ENCODE measurements at places on chromosomes 1 and 21.

DNA sequence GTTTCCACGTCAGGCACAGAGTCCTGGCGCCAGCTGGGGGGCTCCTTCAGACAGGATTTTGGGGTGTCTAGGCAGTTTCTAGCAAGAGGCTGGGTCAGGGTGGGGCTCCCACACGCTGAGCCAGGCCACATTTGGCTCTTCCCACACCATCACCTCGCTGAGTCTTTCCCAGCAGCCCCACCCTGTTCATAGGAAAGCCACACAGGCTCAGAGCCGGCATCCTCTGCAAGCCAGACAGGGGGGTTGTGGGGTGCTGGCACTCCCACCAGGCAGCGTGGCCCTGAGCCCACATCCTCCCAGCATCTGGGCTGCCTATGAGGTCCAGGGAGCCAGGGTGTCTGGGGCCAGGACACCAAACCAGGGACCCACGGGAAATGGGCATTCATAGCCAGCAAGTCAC is 2.8 kb upstream of the GPR153 start:
- no peak for DNase-seq

DNA sequence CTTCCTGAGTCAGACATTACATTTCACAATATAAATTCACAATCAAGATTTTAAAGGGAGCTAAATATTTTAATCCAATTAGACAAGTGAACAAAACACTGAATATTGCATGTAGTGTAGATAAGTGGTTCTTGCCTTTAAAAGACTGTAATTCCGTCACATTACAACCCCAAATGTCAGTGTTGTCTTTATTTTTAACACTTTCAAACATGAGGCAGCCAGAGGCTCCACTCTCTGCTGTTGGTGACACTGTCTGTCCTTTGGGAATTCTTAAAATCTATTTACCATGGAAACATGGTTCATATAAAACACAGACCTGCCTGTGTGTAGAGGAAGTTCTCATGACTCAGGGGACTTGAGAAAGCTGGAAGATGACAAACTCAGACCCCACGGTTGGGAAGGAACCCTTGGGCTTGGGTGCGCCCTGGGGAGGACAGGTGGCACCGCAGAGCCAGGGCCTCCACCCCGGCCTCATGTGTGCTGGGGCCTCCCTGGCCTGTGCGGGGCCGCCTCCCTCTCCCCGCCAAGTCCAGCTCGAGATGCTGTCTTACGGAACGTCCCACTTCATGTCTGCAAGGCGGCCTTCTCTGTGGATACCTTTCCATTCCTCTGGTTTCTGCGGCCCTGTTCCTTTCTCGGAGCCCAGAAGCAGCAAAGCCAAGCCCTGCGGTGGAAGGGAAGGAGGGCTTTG is 239.0 kb downstream of the SDCCAG8 start:
- DNase-seq = no peak

DNA sequence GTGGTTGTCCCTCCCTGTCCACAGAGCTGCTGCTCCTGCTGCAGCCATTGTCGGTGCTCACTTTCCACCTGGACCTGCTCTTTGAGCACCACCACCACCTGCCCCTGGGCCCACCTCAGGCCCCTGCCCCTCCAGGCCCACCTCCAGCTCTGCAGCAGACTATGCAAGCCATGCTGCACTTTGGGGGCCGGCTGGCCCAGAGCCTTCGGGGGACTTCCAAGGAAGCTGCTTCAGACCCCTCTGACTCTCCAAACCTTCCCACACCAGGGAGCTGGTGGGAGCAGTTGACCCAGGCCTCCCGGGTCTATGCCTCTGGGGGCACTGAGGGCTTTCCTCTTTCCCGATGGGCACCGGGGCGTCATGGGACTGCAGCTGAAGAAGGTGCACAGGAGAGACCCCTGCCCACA is 5.9 kb downstream of the RUSC1 start:
- no peak for DNase-seq

GRCh38 chr1:55848906-55849305 is 633.7 kb upstream of the USP24 start:
- DNase-seq = no peak

DNA sequence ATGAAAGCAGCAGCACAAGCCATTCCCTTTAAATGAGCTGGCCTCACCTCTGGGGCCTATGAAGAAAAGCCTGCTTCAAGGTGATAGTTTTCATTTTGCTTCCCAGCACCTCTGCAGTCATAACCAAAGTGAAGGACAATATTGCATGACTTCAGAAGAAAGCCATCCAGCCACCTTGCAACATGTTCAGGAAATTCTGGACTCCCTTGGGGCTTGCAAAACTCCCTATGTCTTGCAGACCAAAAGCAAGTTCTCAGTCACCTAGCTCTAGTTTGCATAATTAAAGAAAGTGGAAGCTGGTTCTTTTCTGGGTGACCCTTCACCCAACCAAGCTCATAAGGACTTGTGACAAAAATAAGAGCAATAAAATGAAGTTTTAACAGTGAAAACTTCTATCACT is 87.6 kb downstream of the GFI1 start:
- DNase-seq = no peak

GRCh38 chr1:156813750-156814570 is 2.7 kb downstream of the SH2D2A start:
- no peak for DNase-seq

GRCh38 chr1:81619156-81619555 is 181.6 kb upstream of the ADGRL2 start:
- DNase-seq = no peak

GRCh38 chr1:192906334-192906733 is 97.5 kb downstream of the RGS2 start:
- no peak for DNase-seq

DNA sequence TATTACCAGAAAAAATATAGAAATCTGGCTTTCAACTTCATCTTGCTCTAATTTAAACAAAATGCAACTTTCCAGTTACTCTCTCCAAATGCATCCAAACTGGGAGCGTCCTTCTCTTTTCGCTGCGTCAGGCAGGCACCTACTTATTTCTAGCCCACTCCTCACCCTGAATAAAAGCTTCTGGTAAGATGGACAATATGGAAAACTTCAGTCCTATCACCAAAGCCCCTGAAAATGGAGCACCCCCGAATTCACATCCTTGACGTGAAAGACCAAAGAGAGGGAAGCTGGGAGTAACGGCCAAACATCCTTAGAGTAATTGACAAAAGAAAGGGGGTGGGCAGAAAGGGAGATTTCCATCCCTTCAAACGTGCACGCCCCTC is 5.5 kb upstream of the PROX1 start:
- no peak for DNase-seq

DNA sequence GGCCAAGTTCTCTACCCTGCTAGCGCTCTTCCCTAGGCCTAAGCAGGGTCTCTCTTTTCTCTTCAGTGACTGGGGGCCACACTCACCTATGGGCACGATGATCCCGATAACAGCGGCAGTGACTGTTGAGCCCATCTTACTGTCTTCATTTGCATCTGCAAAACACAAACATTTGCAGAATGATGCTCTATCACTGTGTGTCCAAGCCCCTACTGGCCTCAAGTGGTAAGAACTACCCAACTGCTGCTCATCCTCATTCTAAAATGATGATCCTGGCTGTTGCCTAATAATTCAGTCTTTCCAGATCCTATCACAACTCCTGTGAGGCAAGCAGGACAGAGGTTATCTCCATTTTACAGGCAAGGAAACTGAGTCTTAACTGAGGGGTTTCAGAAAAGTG is 16.7 kb upstream of the MAGOH start:
- DNase-seq = no peak

GRCh38 chr1:95002540-95003432 is 70.0 kb downstream of the ALG14 start:
- DNase-seq = no peak

DNA sequence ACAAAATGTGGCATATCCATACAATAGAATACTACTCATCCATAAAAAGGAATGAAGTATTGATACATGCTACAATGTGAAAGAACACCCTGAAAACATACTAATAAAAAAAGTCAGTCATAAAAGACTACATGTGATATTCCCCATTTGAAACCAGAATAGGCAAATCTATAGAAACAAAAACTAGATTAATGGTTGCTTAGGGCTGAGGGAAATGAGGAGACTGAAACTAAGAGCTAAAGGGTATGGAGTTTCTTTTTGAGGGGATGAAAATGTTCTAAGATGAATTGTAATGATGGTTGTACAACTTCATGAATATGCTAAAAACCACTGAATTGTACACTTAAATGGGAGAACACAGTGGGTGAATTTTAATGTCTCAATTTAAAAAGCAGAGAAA is 50.9 kb downstream of the ACBD6 start:
- no peak for DNase-seq

- DNase-seq = no peak
Observed at GRCh38 chr1:9449110-9449627, 90.1 kb upstream of the SLC25A33 start.

DNA sequence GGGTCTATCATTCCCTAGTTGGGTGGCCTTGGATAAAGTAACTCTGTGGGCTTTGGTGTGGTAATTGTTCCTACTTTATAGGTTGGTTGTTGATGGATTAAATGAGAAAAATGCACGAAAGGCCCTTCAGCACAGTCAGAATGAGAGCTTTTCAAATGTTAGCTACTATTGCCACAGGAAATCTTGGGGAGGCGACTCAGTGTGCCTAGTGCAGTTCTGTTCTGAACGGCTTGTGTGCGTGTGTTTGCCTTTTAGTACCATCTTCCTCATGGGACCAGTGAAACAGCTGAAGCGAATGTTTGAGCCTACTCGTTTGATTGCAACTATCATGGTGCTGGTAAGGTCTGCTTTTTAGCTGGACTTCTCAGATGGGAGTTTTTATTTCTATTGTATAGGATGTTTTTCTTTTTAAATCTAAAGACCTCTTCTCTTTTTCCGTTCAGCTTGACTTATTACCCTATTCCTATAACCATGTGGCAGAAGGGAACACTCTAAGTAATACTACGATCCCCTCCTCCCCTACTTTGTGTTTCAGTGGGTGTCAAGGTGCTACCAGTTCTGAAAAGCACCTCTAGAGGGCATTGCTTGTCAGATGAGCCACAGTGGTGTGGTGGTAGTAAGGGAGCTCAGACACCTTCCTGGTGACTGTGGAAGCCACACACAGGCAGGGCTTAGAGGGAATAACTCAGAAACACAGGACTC is 9.2 kb downstream of the SFT2D2 start:
- no peak for DNase-seq

- DNase-seq = no peak
Observed at GRCh38 chr1:22870201-22870871, 102.3 kb downstream of the LACTBL1 start.

GRCh38 chr1:109295712-109296415 is 10.9 kb downstream of the MYBPHL start:
- no peak for DNase-seq

GRCh38 chr1:115277276-115277675 is 60.8 kb downstream of the NGF start:
- no peak for DNase-seq

DNA sequence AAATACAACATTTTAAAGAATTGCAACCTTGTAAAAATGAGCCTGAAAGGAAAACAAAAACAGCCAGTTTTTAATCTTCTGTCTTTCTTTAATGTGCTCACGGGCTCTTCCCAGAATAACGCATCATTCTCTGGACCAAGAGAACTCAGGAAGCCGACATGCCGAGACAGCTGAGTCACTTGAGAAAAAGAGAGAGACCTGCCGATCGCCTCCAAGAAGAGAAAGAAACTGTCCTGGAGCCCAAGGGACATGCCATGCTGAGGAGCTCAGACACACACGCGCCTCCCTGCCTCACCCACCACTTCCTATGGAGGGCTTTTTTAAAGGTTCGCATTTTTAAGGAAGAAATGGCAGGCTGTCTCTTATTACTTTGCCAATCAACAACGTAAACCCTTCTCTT is 176.4 kb downstream of the ZNF281 start:
- DNase-seq = no peak

GRCh38 chr1:109812691-109813393 is 49.1 kb upstream of the EPS8L3 start:
- no peak for DNase-seq

GRCh38 chr1:65084066-65084465 is 63.9 kb upstream of the AK4 start:
- no peak for DNase-seq

GRCh38 chr1:166876540-166876838 is 425 bp upstream of the TADA1 start:
- DNase-seq = no peak

- DNase-seq = no peak
Observed at GRCh38 chr1:71919811-71920509, 362.4 kb downstream of the NEGR1 start.

- DNase-seq = no peak
Observed at GRCh38 chr21:38822778-38823238, 17.1 kb downstream of the ETS2 start.

DNA sequence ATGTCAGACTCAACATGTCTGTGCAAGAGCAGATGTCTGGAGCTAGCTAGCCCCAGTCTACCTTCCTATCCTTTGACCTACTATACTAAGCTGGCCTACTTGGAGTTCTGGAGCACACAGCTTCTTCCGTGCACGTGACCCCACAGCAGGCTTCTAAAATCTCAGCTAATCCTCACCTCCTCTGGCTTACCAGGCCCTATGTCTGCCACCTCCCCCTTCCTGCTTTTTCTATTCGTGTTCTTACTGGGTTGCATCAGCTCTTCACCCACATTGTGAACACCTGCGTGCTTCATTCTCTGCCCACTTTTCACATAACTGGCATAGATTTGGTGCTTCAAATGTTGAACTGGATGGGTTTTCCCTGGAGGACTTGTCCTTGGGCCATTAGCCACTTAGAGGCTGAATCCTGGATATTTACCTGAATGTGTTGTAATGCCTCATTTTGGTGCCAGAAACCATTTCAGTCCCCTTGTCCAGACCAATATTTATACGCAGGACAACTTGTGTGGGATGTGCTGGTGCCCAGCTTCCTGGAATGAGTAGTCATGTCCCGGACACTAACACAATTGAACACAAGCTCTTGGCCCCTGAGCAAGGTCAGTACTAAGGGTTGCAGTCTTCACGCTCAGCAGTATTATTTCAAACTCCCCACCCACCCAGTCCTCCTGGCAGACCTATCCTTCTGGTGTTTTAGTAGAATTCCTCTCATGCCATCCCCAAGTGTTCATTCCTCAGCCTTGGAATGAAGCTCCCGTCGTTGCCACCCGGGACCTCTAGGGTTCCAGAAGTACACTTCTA is 24.0 kb downstream of the TENT5C start:
- DNase-seq = no peak

DNA sequence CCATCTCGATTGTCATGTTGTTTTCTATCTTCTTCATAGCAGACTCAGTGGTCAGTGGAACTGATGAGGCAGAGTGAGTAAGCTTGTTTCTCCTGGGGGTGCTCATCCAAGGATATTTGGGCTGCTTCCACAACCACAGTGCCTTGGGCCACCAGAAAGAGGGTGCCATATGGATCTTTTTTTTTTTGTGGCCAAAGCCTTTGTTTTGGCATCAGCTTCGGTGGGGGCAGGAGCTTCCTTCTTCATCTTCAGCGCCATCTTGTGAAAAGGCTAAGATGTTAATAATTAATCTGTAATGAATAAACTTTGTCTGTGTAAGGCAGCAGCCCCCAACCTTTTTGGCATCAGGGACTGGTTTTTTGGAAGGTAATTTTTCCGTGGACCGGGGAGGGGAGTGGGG is 6.6 kb upstream of the PLPP3 start:
- DNase-seq = no peak

- no peak for DNase-seq
Observed at GRCh38 chr1:195791796-195792195, 816.4 kb downstream of the KCNT2 start.
